GM20000 (cell line): ENCODE measurements at places on chromosomes 2 and 18.
A peak's percentile ranks its signal among the peaks of the same experiment; 100 is the strongest.

GRCh38 chr2:165539985-165540384 is 70.5 kb downstream of the CSRNP3 start:
- DNase-seq, result no peak

- DNase-seq, result no peak
Measured at GRCh38 chr18:37403100-37403781, 162.4 kb downstream of the CELF4 start.

DNA sequence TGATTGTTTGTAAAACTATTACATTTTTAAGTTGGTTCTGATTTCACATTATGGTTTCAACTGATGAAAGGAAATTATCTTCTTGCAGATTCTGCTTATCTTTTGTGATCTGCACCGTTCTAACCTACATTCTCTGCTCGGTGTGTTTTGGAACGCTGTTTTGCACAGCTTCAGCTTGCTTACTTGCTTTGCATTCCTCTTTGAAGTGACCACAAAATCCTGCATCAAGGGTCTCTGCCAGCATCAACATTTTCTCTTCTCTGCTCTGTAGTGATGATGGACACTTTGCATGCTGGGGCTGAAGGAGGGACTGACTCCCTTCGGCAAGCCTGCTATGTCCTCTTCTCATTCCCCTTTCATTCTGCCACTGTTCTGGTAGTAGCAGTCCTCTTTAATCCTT is 485.2 kb downstream of the FBXO15 start:
- no peak for DNase-seq

- no peak for DNase-seq
Measured at GRCh38 chr2:20588918-20589871, 61.7 kb downstream of the HS1BP3 start.

- no peak for DNase-seq
Measured at GRCh38 chr18:32831781-32832180, 59.0 kb upstream of the KLHL14 start.

- no peak for DNase-seq
Measured at GRCh38 chr2:66414896-66415295, 20.0 kb upstream of the MEIS1 start.

DNA sequence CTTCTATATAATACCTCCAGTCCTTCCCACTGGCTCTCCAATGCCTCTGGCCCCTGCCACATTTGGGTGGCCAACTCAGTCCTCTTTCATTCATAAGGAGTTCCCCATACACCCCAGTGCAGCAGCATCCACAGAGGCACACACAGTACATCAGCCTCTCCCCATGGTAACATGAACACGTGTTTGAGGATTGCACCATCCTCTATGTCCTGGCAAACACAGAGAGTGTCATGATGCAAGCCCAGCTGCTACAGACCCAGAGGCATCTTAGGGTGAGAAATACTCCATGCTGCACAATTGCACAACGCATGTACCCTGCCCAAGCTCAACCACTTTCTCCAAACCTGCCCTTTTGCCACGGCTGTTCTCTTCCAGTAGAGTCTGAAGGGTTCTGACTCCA is 11.5 kb downstream of the IGFBP5 start:
- no peak for DNase-seq

- DNase-seq, result no peak
Measured at GRCh38 chr2:129709001-129709955, 270.2 kb upstream of the RAB6C start.

DNA sequence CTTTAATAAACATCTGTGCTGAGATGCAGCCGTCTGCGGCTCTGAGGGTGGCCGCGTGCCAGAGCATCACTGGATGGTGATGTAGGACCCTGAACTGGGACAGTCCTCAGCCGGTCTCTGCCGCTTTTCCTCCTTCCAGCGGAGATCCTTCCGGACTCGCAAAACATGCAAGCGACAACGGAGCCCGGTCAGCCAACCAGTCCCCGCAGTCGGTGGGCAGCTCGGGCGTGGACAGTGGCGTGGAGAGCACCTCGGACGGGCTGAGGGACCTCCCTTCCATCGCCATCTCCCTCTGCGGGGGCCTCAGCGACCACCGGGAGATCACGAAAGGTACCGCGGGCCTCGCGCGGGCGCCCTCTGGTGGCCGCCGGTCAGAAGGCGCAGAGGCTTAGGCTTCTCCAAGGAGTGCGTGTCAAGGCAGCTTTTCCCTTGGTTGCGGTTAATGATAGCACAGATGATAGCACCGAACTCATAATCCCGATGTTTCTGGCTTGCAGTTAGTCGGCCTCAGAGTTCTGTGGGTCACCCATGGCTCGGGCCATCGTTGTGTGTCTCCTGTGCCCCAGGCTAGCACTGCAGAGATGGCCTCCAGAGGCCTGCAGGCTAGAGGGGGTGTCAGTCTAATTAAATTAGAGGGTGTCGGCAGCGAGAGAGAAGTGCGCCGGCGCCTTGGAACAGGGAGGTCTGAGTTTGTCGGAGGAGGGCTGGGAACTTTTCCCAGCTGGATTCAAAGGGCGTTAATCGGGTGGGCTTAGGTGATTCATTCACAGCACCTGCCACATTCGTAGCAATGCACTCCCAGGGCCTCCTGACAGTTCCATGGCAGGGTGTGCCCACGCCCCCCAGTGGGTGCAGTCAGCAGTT is 38.5 kb downstream of the LPIN1 start:
- DNase-seq, result peak; percentile 72

GRCh38 chr2:69624131-69624530 is 19.4 kb downstream of the AAK1 start:
- no peak for DNase-seq

DNA sequence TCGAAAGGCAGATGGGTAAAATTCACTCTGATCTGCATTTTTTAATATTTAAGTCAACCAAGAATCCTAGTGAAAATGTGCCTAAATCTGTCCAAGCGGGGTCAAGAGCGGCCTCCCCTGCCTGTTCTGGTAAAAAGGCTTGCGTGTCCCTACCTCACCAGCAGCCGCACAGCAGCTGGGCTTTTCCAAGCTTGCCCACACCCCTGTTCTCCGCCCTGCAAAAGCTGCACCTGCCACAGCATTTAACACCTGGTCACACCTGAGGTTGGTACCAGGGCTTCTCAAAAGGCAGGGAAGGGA is 25.8 kb upstream of the TMEM182 start:
- DNase-seq, result no peak

DNA sequence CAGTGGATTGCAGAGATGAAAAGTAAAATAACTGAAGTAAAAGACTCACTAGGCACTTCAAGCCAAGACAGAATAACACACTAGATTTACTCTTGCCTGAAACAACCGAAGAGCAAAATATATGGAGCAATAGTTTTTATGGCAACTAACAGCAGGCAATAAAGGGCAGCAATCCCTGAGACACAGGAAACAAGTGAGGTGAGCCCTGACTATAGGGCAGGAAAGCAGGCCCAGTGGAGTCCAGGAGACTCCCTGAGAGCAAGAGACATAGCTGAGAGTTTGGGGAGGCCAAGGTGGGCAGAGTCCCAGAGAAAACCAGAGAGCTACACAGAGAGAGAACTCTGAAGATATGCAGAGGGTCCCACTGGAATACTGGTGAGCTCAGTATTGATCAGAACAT is 18.8 kb downstream of the FARSB start:
- no peak for DNase-seq

DNA sequence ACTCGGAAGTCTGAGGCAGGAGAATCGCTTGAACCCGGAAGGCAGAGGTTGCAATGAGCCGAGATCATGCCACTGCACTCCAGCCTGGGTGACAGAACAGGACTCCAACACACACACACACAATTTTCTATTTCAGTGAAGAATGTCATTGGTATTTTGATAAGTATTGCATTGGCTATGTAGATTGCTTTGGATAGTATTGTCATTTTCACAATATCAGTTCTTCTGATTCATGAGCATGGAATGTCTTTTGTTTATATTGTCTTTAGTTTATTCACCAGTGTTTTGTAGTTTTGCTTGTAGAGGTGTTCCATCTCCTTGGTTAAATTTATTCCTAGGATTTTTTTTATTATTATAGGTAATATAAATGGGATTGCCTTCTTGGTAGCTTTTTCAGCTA is 693.4 kb upstream of the SYT4 start:
- DNase-seq, result no peak

DNA sequence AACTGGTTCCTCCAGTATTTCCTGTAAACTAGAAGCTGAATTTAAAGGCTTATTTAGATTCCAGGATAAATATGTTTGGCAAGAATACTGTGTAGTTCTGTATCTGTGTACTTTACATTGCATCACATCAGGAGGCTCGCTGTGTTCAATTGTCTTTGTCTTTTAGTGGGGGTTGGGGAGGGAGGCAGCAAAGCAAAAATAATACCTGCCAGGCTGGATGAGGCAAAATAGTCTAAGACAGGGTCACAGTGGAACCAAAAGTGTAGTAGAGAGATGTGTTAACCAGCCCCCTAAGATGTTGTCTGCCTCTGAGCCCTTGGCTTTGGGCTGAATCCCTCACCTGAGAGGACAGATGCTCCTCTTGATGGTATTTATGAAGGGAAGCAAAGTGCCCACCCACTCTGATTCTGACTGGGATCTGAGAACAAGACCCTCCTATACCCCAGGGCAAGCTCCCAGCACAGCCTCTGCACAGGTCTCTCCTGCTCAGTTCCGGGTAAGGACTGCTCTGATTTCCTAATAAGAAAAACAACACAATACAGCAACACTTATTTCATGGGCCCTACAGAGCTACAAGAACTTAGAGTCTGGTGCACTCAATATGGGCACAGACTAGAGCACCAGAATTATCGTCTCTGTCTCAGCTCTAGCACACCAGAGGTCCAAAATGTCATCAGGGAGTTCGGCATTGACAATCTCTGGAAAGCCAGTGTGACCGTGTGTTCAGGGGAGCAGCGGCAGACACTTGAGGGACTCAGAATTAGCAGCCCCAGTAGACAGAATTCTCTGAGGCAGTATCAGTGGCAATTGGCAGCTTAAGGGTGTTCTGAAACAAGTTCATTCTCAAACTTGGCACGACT is 7.2 kb upstream of the AFTPH start:
- no peak for DNase-seq

DNA sequence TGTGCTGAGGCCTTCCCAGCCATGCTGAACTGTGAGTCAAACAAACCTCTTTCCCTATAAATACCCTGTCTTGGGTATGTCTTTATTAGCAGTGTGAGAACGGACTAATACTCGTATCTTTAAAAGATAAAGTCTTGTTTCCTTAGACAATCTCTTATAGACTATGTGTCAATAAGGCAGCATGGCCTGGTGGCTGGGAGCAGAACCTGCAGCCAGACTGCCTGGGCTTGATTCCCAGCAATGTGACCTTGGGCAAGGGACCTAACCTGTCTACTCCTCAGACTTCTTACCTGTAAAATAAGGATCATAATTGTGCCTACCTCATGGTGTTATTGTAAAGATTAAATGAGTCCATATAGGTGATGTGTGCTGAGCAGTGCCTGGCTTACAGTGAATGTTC is 198.7 kb downstream of the CDH20 start:
- DNase-seq, result no peak

DNA sequence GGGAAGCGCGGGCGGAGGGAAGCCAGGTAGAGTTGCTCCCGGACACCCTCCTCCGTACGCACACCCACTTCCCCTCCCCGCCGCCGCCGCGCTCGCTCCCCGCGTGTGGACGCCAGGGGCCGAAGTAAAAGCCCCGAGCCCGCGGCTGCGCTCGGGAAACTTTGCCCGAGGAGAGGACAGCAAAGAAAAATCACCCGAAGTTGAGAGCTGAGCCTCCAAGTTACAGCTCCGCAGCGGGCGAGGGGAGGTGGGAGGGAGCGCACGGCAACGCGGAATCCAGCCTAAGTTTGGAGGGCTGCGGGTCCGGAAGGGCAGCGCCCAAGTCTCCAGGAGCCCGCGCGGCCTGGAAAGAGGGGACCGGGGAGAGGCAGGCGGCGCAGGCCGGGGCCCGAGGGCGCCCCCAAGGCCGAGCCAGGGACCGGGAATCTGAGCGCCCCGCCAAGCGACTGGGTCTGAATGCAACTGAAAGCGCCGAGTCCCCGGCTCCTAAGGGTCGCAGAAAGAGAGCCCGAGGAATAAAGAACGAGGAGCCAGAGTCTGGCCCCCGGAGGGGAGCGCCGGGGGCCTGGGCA is 706 bp upstream of the BCL11A start:
- peak; percentile 44 for DNase-seq

- peak; percentile 52 for DNase-seq
Measured at GRCh38 chr2:237673130-237674001, 46.0 kb downstream of the LRRFIP1 start.

- no peak for DNase-seq
Measured at GRCh38 chr2:237661799-237662328, 34.5 kb downstream of the LRRFIP1 start.
